Muscle of leg (tissue), 16 donors: ENCODE measurements at places on chromosomes 2 and 18. TPM values are rescaled to one million over a fixed set of nuclear protein-coding genes. Genes with fewer than 3 reads are reported as not detected.

GRCh38 chr18:56637711-56638231 is 621 bp downstream of the TXNL1 start:
- H3K4me3 ChIP-seq = peak overlapping the region; percentile 94
- peaks cover 2% of the 10 kb centered on the region for H3K36me3 ChIP-seq
- peaks cover 5% of the 10 kb centered on the region for H3K4me1 ChIP-seq
- H3K27ac ChIP-seq = peak overlapping the region; percentile 99
- DNase-seq = no peak

GRCh38 chr2:69581774-69582581 is 61.6 kb downstream of the AAK1 start:
- DNase-seq = peak; percentile 29
- H3K36me3 ChIP-seq = no peaks in the 10 kb centered on the region
- H3K4me1 ChIP-seq = peaks cover 14% of the 10 kb centered on the region
- H3K27ac ChIP-seq = peak overlapping the region; percentile 35
- H3K27me3 ChIP-seq = no peaks in the 10 kb centered on the region

DNA sequence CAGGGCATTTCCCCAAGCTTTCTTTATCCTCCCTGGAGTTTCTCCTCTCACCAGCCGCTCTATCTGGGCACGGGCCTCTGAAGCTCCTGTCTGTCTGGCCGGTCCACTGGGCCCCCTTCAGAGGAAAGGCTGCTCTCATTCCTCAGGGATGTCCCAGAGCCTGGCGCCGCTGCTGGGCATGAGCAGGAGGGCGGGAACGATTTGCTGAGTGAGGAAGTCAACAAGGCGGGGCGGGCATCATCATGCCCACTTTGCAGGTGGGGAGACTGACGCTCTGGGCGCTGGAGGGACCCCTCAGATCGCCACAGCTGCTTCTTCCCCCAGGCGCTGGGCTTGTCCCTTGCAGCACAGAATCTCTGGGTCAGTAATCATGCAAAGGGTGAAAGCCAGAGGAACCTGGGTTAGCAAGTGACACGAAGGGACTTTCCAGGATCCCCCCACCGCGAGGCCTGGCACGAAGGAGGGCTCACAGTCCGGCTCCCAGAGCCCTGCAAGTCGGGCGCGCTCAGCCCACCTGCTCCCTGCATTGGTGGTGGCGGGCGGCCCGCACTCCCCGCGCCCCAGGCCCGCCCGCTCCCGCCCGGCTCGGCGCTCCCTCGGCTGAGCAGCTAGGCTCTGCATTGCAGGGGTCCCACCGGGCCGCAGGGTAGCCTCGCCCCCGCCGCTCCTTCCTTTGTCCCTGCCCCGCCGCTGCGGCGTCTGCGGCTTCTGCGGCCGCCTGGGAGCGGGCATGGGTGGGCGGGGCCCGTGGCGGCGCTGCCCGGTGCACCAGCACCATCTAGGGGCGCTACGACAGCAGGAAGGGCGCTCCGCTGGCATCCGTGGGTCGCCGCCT is 157.8 kb downstream of the CYRIA start:
- H3K36me3 ChIP-seq = no peaks in the 10 kb centered on the region
- no peak overlapping the region for H3K4me3 ChIP-seq
- peak; percentile 35 for DNase-seq
- no peak overlapping the region for H3K27ac ChIP-seq
- H3K27me3 ChIP-seq = peaks cover 25% of the 10 kb centered on the region

DNA sequence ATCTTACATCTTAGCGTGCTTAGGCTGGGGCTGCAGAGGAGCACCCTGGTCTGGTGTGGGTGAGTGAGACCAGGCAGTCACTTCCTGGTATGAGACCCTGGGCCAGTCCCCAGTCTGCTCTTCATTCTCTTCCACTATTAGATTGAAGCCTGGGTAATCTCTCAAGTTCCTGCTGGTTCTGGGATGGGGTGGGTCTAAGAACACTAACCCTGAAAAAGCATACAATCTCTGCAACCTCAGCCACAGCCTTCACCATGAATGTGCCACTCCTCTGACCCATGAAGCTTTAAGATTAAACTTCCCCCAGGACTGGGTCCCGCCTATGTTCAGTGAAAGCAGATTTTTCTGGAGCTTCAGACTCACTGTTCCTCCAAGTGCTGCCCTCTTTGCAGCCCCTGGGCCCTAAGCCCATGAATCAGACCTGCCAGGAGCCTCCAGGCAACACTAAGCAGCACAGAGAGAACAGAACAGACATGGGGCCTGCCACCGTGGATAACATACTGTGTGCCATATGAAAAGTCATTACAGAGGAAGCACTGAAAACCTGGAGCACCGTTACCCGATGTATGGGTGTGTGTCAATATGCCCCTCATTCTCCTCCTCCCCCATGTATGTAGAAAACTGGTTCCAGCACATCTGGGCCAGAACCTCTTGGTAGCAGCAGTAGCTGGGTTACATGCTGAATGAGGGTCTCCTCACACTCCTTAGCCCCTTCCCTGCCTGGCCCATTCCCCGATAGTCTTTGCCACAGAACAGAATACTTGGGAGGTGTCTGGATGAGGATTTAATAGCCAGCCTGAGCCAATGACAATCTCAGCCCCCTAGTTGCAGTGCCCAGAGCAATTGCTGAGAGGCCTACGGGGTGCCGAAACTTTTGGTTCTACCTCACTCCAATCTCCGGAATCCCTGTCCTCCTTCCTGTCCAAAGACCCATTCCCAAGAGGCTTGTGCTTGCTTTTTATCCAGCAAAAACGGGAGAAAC is 2.7 kb upstream of the SIX2 start:
- peaks cover 81% of the 10 kb centered on the region for H3K27me3 ChIP-seq
- no peaks in the 10 kb centered on the region for H3K36me3 ChIP-seq
- DNase-seq = peak; percentile 35
- peaks cover 60% of the 10 kb centered on the region for H3K4me1 ChIP-seq

GRCh38 chr2:43171789-43172188 is 54.6 kb downstream of the ZFP36L2 start:
- no peaks in the 10 kb centered on the region for H3K27me3 ChIP-seq
- no peaks in the 10 kb centered on the region for H3K36me3 ChIP-seq
- peaks cover 27% of the 10 kb centered on the region for H3K4me1 ChIP-seq
- DNase-seq = peak; percentile 69

DNA sequence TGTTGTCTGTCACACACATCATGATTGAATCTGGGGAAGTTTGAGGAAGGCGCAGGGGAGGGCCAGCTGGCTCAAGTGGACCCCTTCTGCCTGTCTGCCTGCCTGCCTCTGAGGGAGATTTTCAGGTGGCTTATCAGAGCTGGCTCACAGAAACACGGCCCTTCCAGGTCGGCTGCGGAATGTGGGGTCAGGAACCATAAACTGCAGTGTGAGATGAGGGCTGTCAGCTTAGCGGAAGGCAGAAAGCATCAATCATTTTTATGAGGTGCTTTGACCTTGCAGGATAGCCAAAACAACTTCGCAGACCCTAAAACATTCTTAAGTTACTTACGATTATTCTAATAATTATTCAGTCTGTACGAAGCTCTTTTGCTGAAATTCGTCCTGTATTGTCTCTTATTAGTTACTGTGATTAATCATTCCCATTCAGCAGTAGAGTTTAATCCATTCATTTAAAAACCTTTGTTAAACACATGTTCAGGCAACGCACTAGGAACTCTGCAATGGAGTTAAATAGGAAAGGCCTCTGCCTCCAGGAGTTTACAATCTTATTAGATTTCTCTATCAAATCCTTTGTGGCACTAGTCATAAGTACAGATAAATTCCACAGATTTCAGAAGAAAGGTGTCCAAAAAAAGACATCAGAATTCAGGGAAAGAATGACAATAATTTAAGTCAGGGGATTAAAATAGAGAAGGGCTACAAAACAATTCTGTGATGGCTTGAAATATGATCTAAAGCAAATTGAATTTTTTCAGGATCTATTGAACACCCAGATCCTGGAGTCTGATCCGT is 371.6 kb downstream of the HRH4 start:
- H3K4me1 ChIP-seq = peaks cover 6% of the 10 kb centered on the region
- no peak for DNase-seq
- H3K27me3 ChIP-seq = no peaks in the 10 kb centered on the region
- H3K4me3 ChIP-seq = no peak overlapping the region

DNA sequence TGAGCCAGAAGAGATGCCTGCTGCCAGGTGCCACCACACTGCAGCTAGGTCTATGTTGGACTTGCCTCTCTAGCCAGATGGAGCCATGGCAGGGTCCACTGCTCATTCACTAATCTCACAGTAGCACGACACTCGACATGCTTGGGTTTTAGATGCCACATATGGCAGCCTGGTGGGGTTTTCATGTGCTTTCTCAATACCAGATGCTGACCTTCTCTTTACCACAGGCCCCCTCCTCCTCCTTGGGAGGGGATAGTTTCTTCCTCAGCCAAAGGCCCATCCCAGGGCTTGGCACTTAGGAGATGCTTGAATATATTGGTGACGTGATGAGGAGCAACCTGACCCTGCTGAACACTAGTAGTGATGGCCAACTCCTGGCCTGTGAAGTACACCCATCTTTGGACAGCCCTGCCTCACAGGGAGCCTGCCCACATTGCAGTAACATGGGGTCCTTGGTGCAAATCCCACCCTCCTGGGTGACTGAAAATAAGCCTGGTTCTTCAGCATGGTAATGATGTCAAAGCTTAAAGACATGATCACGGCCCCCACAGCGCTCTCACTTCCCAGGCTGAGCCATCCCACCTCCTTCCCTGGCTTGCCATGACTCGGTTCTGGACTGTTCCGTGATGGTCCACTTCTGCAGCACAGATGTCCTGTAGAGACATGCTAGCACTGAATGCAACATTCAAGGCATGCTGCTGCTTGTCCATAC is 227.5 kb downstream of the SH3RF3 start:
- no peaks in the 10 kb centered on the region for H3K27me3 ChIP-seq
- peaks cover 8% of the 10 kb centered on the region for H3K4me1 ChIP-seq
- no peak overlapping the region for H3K4me3 ChIP-seq
- no peak for DNase-seq

The PROKR1 gene
- total RNA-seq = 1.2 TPM

The ADD2 gene
- 0.98 TPM for total RNA-seq

The AQP12A gene
- total RNA-seq = not detected
